Coronary artery (tissue), 2 donors: ENCODE measurements at places on chromosomes 13 and 19.

GRCh38 chr19:56094449-56094848, 26.6 kb downstream of the ZNF787 start:
- DNase-seq = no peak

DNA sequence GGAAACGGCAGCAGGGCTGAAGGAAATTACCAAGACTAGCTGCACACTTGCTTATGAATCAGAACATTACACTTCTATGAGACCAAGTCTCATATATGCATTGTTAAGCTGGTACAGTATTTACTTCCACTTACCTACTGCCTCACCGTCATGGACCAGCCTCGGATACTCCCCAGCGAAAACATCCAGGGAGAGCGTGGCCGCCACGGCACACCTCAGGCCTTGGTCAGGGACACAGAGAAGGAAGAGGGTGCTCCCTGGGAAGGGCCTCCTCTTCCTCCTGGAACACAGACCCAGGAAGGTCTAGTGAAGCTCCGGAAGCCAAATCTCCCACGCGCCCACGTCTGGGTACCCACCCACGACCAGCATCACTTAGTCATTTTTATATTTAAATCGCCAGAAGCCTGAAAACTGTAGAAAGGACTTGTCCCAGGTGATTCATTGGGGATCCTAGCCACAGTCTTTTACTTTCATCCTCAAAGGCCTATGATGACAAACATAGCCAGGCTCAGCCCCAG, 24.4 kb upstream of the MTIF3 start:
- peak; percentile 50 for DNase-seq

DNA sequence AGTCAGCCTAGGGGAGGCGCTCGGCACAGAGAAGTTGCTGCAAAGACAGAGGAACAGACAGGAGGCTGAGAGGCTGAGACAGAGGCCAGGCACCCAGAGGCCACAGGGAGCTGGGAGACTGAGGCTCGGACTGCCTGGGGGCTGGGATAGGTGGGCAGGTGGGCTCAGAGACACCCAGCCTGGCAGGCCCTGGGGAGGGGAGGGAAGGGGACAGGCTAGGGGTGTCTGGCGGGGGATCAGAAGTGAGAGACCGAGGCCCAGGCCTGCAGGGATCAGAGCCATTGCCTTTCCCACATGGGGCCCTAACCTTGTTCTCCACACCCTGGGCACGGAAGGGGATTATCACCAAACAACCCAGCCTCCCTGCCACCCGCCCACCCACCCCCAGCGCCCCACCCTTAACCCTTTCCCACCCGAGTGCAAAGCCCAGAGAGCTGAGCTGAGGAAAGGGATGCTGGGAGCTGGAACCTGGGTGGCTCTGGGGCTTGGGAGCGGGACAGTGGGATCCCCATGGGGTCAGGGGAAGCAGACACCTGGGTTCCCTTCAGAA, 1.3 kb downstream of the NTN5 start:
- no peak for DNase-seq

- no peak for DNase-seq
Observed at GRCh38 chr19:16615808-16616207, 12.2 kb downstream of the MED26 start.

- no peak for DNase-seq
Observed at GRCh38 chr13:34030782-34031181, 212.8 kb downstream of the RFC3 start.

GRCh38 chr13:99916366-99917103, 55.0 kb downstream of the ZIC5 start:
- DNase-seq = no peak

DNA sequence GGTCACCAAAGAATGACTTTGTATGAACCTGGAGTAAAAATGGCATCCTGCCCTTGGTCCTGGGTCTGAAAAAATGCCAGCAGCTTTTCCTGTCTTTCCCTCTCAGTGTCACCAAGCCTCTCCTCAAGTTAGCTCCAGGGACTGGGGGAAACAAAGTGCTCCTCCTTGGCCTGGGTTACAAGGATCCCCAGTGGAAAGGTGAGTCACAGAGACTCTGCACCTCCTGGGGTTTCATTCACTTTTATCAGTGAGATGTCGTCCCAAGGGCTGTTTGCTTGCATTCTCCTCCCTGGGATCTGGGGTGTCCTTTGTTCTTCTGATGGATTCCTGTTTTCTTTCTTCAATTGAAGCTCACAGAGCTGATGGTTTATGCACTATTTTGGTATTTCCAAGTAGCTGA, 93.2 kb upstream of the CSNK1A1L start:
- no peak for DNase-seq

DNA sequence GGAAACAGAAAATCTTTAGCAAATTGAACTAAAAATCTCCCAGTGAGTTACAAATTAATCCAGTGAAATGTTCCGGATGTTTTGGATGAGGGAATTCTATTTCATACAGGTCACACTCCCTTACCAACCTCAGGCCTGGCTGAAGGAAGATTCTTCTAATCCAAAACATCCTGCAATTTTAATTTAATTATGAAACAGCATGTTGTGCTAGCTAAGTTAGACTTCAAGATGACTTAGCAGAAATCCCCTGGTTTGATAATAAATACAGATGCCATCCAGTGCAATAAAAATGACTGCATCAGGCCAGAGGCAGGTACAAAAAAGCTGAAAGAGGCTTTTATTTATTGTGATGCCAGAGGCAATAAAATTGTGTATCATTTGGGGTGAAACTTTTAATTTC, 96.7 kb upstream of the CLDN10 start:
- no peak for DNase-seq

DNA sequence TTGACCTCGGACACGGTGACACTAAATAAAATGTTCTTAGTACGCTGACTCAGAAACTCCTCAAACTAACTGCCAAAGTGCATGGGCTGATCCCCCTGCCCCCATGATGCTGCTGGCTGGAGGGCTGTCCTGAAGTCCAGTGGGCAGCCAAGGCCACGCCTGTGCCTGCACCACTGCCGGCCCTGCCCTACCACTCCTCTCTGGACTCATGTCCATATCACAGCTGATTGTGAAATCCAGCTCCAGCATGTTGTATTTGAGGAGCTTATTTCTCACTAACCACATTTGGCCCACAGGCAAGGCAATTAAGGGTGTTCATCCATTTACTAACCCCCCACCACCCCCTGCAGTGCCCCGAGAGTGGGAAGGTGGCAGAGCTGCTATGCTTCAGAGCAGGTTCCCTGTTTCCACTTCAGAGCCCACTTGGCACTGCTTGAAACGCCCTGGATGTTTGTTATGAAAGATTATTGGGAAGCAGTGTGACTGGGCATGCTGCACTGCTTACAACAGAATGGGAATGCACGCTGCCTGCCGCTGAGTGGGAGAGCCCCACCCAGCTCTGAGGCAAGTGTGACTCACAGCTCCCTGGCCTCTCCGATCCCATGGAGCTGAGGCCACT, 114.0 kb downstream of the UQCRFS1 start:
- peak; percentile 87 for DNase-seq

DNA sequence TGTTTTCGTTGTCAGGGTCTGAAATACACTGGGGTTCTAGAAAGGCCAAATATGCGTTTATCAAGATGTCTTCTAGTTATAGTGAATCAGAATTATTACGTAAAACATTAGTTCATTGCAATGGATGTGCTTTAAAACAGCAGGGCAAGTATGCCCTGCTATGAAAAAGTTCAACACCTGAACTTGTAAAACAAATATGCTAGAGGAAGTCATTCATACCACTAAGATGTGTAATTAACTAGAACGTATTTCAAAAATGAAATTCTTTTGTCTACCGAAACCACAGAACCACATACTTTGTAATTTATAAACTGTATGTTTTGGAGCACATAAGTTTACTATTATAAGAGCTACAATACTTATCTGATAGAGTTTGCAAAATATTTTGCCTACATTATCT, 266.2 kb downstream of the KCTD12 start:
- DNase-seq = no peak

- DNase-seq = no peak
Observed at GRCh38 chr19:3276341-3276799, 51.9 kb downstream of the CELF5 start.

DNA sequence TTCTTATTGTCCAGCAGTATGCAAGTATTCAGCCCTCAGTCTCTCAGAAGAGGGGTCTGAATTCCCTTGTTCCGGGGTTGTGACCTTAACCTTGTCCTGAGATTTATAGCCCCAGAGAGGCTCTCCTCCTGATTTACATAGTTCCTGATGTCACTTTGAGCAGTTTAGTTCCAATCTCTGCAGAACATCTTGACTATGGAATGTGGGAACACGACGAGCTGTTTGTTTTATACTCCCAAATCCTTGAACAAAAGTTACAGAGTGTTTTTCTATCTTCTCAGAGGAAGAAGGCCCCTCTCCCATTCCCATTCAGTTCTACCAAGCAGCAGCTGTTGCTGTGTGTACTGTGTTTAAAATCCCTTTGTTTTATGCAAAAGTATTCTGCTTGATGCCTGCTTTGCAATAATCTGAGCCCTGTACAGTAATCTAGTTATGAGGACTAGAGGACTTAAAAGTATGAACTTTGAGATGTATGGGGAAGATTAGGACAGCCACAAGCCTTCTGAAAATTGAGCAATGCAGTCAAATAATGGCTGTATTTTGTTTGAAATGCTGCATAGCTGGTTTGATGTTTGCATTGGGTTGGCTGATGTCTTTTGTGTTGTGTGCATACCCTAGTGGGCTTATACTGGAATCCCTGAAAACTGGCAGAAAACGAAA, 74.7 kb downstream of the KL start:
- no peak for DNase-seq

DNA sequence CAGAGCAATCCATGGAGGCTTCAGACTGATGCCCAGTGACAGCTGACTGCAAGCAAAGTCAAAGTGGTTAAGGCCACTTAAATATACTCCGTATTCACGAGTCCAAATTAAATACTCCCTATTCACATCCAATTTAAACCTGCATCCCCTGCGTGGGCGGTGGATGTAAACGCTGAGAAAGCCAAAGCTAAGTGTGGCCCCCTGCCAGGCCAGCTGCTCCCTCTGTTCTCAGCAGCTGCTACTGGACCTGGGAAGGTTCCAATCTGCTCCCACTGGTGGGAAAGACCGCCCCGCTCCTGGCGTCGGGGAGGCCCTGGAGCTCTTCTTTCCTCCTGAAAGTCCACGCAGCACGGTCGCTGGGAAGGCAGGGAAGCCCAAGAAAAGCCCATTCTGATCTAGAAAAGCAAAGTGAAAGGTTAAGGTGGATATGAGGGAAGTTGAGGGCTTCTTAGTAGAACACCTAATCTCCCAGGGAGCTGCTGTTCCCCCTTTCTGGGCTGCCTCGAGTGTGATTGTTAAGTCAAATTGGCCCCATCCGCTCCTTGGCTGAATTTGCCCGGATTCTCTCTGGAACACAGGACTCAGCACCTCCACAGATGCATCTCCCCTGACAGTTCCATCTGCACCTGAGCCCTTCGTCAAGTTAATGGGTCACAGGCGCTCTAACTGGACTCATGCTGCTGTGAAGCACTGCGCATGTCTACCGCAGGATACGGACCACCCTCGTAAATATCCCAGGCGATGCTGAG, 205.5 kb downstream of the USP12 start:
- no peak for DNase-seq

DNA sequence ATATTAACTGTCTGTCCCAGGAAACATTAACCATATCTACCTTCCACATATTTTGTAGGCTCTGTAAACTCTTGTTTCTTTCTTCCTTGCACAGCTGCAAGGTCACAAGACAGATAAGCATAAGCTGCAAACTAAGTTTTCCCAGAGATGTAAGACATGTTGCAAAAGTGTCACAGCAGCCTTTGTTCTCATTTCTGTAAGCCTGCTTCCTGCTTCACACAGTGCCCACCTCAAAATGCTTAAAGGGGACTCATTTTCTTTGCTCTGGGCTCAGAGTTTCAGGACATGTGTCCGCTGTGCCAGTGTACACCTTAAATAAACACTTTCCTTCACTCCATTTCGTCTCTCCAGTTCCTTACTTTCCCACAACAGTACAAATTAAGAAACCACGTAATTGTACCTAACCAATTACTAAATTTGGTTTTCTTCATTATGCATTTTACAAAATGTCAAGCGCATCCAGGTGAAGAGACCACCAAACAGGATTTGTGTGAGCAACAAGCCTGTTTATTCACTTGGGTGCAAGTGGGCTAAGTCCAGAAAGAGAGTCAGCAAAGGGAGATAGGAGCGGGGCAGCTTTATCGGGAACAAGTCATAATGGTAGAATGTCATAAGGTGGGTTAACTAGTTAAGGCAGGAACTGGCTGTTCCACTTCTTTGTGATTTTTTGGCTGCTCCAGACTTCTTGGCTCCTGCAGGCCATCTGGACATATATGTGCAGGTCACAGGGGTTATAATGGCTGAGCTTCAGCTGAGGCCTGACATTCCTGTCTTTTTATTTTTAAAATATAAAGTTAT, 12.7 kb upstream of the ZNF431 start:
- no peak for DNase-seq

DNA sequence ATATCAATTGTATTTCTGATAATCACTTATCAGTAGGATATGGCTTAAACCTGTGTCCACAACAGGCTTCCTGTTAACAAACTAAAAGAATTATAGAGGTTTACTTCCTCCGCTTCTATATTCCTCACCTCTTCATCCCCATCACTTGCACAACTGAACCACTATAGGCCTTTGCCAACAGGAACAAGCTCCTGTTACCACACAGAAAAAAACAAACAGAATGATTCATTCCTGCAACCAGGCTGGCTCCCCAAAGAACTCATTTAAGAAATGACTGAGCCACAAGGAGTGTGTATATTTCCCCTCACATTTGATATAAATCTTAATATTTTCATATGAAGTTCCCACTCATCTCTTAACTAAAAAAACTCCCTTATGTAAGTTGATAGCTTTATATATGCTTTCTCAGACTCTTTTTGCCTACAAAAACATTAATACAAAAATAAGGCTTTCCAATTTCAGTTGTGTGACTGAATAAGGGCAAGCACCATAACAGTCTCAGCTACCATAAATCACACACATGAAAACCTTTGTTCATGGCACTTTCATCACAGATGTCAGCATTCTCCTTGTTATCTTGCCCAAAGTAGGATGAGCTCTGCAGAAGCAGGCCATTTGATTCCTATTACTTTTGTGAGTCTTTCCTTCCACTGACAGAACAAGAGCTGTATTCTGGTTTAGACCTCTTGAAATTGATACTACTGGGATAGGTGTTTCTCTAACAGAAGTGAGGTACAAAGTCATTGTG, 366.8 kb downstream of the SLITRK1 start:
- no peak for DNase-seq

- DNase-seq = peak; percentile 45
Observed at GRCh38 chr13:113117911-113118260, 4.7 kb upstream of the F10 start.

GRCh38 chr13:30803749-30804148, 68.4 kb downstream of the ALOX5AP start:
- no peak for DNase-seq

- no peak for DNase-seq
Observed at GRCh38 chr13:54775501-54776191, 1747.0 kb downstream of the OLFM4 start.
